T-cell (primary cell): ENCODE measurements at places on chromosomes 3 and 15.

DNA sequence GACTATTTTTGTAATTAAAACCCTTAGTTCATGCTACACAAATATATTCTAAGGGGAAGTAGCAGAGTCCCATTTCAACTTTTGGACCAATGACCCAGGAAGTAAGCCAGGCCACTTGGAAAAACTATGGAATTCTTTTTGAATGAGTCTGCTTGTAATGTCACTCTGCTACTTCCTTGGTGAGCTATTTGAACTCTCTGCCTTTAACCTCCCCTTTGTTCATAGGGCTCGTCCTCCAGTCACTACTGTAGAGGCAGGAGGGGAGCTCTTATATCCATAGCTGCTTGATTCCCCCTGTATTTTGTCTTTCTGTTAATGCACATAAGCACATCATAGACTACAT lies 119.6 kb downstream of the UACA start:
- no peak overlapping the region for H3K27ac ChIP-seq
- no peaks in the 10 kb centered on the region for H3K36me3 ChIP-seq
- no peaks in the 10 kb centered on the region for H3K4me1 ChIP-seq
- no peaks in the 10 kb centered on the region for H3K27me3 ChIP-seq

DNA sequence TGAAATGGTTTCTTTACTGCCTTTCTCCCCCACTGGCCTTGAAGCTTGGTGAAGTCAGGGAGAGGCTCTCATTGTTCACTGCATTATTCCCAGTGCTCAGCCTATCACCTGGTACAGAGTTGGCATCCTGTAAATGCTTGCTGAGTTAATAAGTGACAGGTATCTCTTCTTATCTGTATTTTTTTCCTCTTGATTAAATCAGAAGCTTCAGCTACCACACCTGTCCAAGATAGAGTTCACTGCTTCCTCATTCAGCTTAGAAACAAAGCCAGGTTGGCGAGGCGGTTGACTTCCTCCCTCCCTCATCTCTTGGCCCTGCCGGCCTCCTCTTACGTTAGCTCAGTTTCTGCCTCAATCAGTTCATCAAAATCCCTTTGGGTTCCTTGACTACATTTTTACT lies 142.8 kb downstream of the LIPC start:
- H3K27ac ChIP-seq: no peak overlapping the region
- no peaks in the 10 kb centered on the region for H3K36me3 ChIP-seq

- no peak overlapping the region for H3K27ac ChIP-seq
- no peaks in the 10 kb centered on the region for H3K36me3 ChIP-seq
- no peaks in the 10 kb centered on the region for H3K4me1 ChIP-seq
- no peak for DNase-seq
These were observed 203.8 kb downstream of the RORA start for GRCh38 chr15:61025308-61025707.

DNA sequence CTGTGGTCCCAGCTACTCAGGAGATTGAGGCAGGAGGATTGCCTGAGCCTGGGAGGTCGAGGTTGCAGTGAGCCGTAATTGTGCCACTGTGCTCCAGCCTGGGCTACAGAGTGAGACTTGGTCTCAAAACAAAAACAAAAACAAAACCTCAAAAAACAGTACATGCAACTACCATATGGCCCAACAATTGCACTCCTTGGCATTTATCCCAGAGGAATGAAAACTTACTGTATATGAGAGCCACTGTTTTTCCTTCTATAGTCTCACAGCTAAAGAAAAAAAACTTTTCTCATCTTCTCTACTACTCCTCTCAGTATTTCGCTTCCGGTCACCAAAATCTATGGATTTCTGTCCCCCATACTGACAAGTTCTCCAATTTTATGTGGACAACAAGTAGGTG lies 84.3 kb downstream of the FLNB start:
- peaks cover 16% of the 10 kb centered on the region for H3K36me3 ChIP-seq
- DNase-seq: no peak
- H3K4me3 ChIP-seq: no peak overlapping the region
- H3K27me3 ChIP-seq: no peaks in the 10 kb centered on the region

DNA sequence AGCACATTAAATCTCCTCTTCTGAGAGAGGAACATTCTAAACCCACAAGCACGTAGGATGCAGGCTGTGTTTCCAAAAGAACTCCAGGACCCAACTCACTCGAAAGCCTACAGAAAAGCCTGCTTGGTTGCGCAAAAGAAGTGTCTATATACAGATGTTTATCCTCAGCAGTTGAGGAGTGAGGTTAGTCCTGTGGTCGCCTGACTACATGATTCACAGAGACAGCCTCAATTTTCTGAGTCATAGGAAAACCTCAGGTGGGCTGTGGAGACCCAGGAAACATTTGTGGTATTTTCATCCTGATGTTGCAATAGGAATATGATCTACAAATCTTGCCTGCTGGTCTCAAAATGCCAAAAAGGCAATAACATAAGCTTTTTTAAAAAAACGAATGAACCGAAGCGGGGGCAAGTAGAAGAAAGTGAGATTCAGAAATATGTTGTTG lies 183.8 kb upstream of the THRB start:
- DNase-seq: no peak
- H3K27ac ChIP-seq: no peak overlapping the region
- H3K27me3 ChIP-seq: peaks cover 2% of the 10 kb centered on the region
- no peaks in the 10 kb centered on the region for H3K36me3 ChIP-seq

- H3K27ac ChIP-seq: no peak overlapping the region
- DNase-seq: no peak
- H3K27me3 ChIP-seq: no peaks in the 10 kb centered on the region
- H3K4me1 ChIP-seq: no peaks in the 10 kb centered on the region
These were observed 103.8 kb downstream of the ADCY5 start for GRCh38 chr3:123344907-123345594.

DNA sequence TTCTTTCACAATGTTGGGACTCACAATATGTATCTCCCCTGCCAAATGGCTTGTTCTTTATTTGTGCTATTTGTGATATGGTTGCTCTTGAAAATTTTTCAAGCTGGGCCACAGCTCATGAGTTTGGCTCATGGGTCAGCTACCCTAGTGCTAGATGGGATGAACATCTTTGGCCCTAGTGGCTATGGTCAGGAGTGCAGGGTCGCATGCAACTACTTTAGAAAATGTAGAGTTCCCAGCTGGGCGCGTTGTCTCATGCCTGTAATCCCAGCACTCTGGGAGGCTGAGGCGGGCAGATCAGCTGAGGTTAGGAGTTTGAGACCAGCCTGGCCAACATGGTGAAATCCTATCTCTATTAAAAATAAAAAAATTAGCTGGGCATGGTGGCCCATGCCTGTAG lies 55.8 kb downstream of the POLR2M start:
- H3K4me1 ChIP-seq: no peaks in the 10 kb centered on the region
- no peaks in the 10 kb centered on the region for H3K36me3 ChIP-seq
- no peak for DNase-seq
- no peaks in the 10 kb centered on the region for H3K27me3 ChIP-seq

DNA sequence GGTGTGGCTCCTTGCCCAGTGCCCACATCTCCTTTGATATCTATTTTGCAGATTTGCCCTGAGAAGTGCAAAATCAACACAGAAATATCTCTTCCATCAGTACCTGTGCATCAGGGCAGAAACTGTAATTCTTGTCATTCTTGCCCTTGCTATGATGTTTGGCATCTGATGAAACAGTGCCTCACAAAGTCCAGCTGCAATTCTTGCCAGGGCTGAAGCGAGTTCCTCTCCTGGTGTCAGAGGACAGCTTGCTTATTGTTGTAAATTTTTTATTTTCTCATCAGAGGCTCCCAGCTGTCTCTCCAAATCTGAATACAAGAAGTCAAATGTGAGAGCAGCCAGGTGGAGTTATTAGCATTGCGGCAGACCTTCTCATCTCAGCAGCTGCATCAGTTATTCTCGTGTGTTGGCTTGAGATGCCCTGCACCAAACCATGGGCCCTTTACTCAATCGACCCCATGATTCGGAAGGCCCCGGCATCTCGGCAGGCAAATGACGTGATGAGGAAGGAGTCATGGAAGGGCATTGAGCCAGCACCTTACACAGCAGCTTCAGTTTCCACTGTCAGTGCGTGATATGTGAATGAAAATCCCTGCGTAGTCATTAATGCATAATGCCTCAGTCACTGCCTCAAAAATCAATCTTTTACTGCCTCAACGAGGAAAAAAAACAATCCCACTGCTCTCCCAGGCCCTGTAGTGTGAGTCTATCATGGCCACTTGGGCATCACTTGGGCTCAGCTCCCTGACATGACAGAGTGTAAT lies 93.4 kb downstream of the CCNL1 start:
- H3K4me3 ChIP-seq: no peak overlapping the region
- no peak for DNase-seq
- H3K27me3 ChIP-seq: no peaks in the 10 kb centered on the region
- peak overlapping the region; percentile 22 for H3K27ac ChIP-seq
- no peaks in the 10 kb centered on the region for H3K36me3 ChIP-seq

- no peak overlapping the region for H3K4me3 ChIP-seq
- H3K27me3 ChIP-seq: no peaks in the 10 kb centered on the region
- no peak overlapping the region for H3K27ac ChIP-seq
- no peak for DNase-seq
- H3K4me1 ChIP-seq: no peaks in the 10 kb centered on the region
- no peaks in the 10 kb centered on the region for H3K36me3 ChIP-seq
These were observed 53.9 kb upstream of the TTC14 start for GRCh38 chr3:180548050-180548449.

DNA sequence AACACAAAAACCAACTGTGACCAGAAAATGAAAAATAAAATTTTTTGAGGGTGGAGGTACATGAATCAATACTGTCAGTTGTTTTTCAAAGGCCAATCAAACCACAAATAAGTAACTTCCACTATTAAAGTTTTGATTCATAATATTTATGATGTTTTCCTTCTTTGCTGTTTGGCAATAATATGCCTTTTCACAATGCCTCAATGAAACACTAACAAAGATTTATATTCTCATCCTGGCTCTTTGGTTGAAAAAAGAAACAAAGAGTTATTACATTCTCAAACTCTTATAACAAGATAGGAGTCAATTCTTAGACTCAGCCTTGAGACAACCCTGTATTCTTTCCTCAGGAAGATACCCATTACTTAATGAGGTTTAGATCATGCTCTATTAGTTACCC lies 63.1 kb downstream of the C3orf70 start:
- no peak overlapping the region for H3K27ac ChIP-seq
- H3K4me1 ChIP-seq: no peaks in the 10 kb centered on the region
- H3K36me3 ChIP-seq: no peaks in the 10 kb centered on the region
- no peak overlapping the region for H3K4me3 ChIP-seq
- H3K27me3 ChIP-seq: no peaks in the 10 kb centered on the region

GRCh38 chr15:75671730-75672602 lies 24.3 kb downstream of the SNX33 start:
- no peaks in the 10 kb centered on the region for H3K36me3 ChIP-seq
- H3K4me3 ChIP-seq: no peak overlapping the region
- no peak for DNase-seq
- no peaks in the 10 kb centered on the region for H3K4me1 ChIP-seq

GRCh38 chr3:31219131-31219843 lies 313.4 kb upstream of the STT3B start:
- H3K4me1 ChIP-seq: peaks cover 36% of the 10 kb centered on the region
- DNase-seq: no peak
- H3K27ac ChIP-seq: no peak overlapping the region
- no peak overlapping the region for H3K4me3 ChIP-seq

DNA sequence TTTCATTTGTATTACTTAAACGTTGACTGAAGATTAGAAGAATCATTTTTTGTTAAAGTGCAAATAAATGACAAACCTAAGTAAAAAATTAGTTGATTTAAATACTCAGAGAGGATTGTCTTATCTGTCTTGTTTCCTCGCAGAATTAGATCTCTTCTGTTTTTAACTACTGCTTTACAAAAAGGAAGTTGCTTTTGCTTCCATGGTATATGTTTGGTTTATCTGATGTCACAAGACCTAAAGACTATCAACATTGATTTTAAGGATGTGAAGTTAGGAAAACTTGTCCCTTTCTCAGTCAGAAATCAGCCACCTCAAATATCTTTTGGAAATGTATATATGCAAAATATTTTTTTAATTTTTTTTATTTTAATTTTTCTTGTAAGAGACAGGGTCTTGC lies 28.7 kb downstream of the GPR171 start:
- H3K4me3 ChIP-seq: no peak overlapping the region
- no peak overlapping the region for H3K27ac ChIP-seq
- no peaks in the 10 kb centered on the region for H3K36me3 ChIP-seq

DNA sequence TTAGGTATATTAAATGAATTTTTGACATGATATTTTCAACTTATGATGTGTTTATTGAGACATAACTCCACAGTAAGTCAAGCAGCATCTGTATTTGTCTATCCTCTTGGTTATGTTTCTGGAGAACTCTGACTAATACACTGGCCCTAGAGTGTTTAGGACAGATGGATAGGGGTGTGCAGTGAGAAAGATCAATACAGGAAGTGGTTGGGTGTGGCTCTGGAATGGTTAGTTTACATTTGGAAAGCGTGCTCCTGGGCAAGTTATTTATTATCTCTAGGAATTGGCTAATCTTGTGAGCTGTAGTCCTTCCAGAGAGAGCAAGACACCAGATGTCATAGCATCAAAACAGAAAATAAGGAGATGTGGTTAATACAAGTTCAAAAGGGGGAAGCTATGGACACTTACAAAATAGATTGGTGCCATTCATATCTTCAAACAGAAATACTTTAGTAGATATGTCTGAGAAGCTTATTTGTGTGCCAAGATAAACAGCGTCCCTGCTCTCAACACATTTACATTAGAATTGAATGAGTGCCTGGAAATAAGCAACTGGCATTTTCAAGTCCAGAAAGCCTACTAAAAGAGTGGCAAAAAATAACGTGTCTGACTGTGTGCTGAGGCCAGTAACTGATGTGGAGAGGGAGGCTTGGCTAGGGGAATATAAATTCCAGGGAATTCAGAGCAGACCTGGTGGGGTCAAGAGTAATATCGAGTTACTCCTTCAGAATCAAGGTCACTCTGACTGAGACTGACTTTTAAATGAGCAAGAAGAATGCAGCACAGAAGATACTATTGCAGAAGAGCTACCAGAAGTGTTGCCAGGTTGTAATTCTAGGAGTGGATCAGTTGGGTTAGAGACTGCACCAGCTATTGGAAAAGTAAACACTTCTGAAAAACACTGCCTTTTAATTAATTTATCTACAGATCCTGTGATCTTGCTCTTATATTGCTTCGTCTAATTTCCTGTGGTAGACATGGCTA lies 33.4 kb upstream of the PLAAT1 start:
- no peak overlapping the region for H3K4me3 ChIP-seq
- H3K27me3 ChIP-seq: no peaks in the 10 kb centered on the region
- H3K36me3 ChIP-seq: no peaks in the 10 kb centered on the region
- no peak overlapping the region for H3K27ac ChIP-seq

GRCh38 chr15:32844118-32844711 lies 126.4 kb downstream of the GREM1 start:
- DNase-seq: no peak
- no peaks in the 10 kb centered on the region for H3K4me1 ChIP-seq
- H3K36me3 ChIP-seq: no peaks in the 10 kb centered on the region
- H3K27ac ChIP-seq: no peak overlapping the region
- H3K4me3 ChIP-seq: no peak overlapping the region
- H3K27me3 ChIP-seq: peaks cover 2% of the 10 kb centered on the region

GRCh38 chr3:12427551-12427950 lies 56.7 kb upstream of the TSEN2 start:
- H3K27ac ChIP-seq: no peak overlapping the region
- no peak for DNase-seq
- no peak overlapping the region for H3K4me3 ChIP-seq
- H3K36me3 ChIP-seq: no peaks in the 10 kb centered on the region

GRCh38 chr3:136712941-136713340 lies 39.2 kb downstream of the STAG1 start:
- H3K4me1 ChIP-seq: peaks cover 15% of the 10 kb centered on the region
- H3K27ac ChIP-seq: no peak overlapping the region
- H3K27me3 ChIP-seq: no peaks in the 10 kb centered on the region
- DNase-seq: no peak
- no peak overlapping the region for H3K4me3 ChIP-seq

GRCh38 chr15:27330326-27330725 lies 359.3 kb downstream of the GABRG3 start:
- no peak overlapping the region for H3K27ac ChIP-seq
- no peak for DNase-seq
- H3K36me3 ChIP-seq: no peaks in the 10 kb centered on the region
- H3K4me3 ChIP-seq: no peak overlapping the region
